Aortic smooth muscle cell (primary cell): ENCODE measurements at places on chromosomes 2 and 18. TPM values are rescaled to one million over a fixed set of nuclear protein-coding genes. Genes with fewer than 3 reads are reported as not detected.

MC2R gene
- total RNA-seq: not detected in 2 replicates

RND3 gene
- total RNA-seq: 274 and 285 TPM in 2 replicates

SP140 gene
- total RNA-seq: 0.19 and 0.40 TPM in 2 replicates

CLIP4 gene
- total RNA-seq: 41.2 and 45.3 TPM in 2 replicates

ASXL3 gene
- 0.13 and 0.44 TPM in 2 replicates for total RNA-seq

SOX11 gene
- total RNA-seq: not detected in 2 replicates

CROCC2 gene
- total RNA-seq: under 0.01 TPM in 2 replicates

LRRC30 gene
- total RNA-seq: not detected in 2 replicates

DPP10 gene
- not detected in 2 replicates for total RNA-seq

CASP10 gene
- 7.6 and 8.7 TPM in 2 replicates for total RNA-seq

ASB1 gene
- total RNA-seq: 55.5 and 58.2 TPM in 2 replicates

SLC35F6 gene
- total RNA-seq: 26.7 and 27.1 TPM in 2 replicates

KRTCAP3 gene
- total RNA-seq: 0.13 and 0.37 TPM in 2 replicates

GALNT13 gene
- 1.6 and 1.7 TPM in 2 replicates for total RNA-seq

ELOA2 gene
- not detected in 2 replicates for total RNA-seq
